GM23248 (cell line): ENCODE measurements at places on chromosomes 3 and 15.

GRCh38 chr3:11211531-11212298 is 57.4 kb downstream of the HRH1 start:
- peak; percentile 74 for DNase-seq

- DNase-seq: peak; percentile 88
Measured at GRCh38 chr3:41274944-41275668, 75.8 kb downstream of the CTNNB1 start.

GRCh38 chr3:55012091-55012490 is 84.2 kb upstream of the LRTM1 start:
- DNase-seq: no peak

DNA sequence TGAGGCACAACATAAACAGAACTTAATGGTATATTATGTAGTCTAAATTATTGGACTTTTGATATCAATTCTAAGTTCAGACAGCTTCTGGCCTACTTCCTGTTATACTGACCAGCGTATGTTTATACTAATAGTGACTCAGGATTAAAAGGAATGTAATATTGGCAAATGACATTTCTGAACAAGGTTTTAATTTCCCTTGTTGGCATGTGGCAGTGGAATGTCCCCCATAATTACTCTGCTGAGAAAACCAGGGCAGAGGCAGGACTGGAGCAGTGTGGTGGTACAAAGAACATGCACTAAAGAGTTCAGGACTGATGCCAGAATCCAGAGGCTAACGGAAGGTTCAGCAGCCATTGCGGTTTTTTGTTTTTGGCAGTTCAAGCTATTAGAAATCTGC is 184.0 kb downstream of the KCNAB1 start:
- DNase-seq: peak; percentile 72

GRCh38 chr3:10507331-10507730 is 1.9 kb upstream of the ATP2B2 start:
- DNase-seq: no peak

DNA sequence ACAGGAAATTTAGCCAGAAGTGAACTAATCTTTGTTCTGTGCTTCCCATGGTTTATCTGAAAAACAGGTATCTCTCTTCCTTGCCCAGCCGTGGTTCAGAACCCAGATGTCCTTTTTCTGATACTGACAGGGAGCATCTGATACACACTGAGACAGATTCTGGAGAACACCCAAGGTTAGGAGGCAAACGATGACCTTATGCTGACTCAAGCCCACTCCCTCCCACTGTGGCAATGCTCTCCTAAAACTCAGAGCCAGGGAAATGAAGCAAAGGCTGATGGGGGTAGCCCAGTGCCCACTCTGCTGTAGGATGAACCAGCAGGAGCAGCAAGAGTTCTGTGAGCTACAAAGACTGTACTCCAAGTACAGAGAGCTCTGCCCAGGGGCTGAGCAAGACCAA is 225.1 kb downstream of the NTRK3 start:
- DNase-seq: peak; percentile 20

- DNase-seq: no peak
Measured at GRCh38 chr15:44530653-44531052, 6.3 kb upstream of the EIF3J start.

DNA sequence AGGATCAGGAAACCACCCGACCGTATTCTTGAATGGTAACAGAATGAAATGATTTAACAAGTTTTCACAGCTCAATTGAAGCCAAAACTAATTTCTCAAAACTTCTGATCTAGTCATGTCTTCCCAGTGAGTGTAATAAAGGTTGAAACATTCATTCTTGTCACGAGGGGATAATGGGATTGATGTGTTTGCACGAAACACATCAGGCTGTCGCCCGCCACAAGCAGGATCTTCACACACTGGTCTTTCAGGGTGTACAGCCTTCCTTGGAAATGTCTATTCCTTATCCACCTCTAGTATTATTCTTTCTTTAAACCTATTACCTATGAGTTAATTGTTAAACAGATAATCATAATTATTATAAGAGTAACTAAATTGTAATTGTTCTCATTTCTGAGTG is 94.3 kb downstream of the KCNAB1 start:
- no peak for DNase-seq

DNA sequence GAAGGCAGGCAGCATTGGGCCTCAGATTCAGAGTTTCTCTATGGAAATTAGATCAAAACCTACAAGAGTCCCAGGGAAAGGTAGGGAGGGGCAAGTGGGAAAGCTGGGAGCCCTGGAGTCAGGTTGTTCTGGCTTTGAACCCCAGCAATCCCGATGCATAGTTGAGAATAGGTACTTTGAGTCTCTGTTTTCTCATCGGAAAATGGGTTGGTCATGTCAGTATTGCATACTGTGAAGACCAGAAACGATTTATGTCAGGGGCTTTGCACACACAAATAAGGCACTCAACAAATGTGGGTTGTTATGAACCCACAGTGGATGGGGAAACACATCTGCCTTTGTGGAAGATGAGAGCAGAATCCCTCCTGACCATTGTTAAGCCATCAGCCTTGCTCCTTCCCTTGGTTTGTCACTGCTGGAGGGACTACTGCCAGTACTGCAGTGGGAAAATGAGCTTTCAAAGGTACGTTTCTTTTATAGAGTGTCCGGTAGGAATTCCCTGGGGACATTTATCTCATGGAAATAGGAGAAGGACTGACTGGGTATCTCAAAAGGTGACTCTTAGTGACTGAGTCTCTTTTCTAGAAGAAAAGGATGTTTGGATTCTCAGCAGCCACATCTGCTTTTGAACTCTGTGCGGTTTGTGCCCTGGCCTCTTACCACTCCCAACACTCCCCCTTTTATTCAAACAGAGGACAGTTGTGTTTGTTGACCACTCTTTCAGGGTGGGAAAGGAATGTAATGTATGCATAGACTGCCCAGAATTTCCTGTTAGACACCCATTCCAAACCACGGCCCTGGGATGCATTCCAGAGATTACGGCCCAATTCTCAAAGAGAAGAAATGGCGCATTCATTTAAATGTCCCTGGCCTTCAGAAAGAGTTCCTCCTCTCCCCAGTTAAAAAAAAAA is 54.6 kb upstream of the VILL start:
- peak; percentile 89 for DNase-seq

DNA sequence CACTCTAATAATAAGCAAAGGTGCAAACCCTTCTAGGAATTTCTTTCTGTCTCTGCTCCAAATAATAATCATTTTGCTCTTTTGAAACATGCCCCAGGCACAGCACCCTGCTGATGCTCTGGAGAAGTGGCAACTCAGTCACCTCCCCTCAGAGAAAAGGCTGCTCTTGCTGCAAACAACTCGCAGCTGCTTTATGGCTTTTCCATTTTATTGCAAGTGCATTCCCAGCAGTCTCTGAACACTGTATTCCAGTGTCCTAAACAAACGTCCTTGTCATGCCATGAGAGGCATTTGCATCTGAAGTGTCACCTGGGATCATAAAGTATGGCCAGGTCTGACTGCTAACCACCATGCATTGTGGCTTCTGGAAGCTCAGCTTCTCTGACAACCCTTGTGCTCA is 358.1 kb upstream of the TRIM42 start:
- no peak for DNase-seq

DNA sequence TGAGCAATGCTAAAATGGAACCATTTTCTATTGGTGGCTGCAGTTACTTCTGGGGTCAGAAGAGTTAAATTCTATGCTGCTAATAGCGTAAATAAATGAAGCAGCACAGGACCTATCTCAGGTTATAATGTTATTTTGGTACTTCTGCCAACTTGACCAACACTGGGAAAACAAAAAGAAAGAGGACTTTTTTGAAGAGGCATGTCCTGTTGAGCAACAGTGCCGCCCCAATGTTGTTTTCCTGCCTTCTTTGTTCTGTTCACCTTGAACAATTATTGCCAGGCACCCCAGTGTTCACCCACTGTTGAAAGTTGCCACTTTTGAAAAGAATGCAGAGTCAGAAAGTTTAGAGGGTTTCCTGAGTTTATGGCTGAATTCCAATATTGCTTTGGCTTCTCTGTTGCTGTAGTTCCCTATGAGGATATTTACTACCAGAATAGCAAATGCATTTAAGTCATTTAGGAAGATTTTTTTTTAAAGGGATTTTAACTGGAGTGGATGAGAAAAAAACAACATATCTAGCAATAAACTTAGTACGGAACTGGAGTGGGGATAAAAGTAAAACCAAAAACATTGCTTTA is 679.0 kb upstream of the DPPA4 start:
- DNase-seq: no peak

GRCh38 chr15:61130950-61131942 is 97.9 kb downstream of the RORA start:
- peak; percentile 50 for DNase-seq

DNA sequence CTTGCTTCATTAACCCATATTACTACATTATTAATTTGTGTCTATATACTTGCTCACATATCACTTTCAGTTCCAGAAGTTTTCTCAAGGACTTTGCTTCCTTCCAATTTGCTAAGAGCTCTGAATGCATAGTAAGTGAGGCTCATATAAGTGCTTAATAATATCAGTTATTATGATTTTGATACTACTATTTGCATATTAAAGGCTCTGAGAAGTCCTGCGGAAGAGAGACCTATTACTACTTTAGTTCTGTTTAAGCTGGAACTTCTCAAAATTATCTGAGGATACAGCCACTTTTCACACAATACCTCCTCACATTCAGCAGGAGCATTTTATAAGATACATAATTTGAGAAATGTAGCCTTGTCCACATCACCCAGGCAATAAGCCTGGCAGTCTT is 81.6 kb downstream of the GJD2 start:
- no peak for DNase-seq

DNA sequence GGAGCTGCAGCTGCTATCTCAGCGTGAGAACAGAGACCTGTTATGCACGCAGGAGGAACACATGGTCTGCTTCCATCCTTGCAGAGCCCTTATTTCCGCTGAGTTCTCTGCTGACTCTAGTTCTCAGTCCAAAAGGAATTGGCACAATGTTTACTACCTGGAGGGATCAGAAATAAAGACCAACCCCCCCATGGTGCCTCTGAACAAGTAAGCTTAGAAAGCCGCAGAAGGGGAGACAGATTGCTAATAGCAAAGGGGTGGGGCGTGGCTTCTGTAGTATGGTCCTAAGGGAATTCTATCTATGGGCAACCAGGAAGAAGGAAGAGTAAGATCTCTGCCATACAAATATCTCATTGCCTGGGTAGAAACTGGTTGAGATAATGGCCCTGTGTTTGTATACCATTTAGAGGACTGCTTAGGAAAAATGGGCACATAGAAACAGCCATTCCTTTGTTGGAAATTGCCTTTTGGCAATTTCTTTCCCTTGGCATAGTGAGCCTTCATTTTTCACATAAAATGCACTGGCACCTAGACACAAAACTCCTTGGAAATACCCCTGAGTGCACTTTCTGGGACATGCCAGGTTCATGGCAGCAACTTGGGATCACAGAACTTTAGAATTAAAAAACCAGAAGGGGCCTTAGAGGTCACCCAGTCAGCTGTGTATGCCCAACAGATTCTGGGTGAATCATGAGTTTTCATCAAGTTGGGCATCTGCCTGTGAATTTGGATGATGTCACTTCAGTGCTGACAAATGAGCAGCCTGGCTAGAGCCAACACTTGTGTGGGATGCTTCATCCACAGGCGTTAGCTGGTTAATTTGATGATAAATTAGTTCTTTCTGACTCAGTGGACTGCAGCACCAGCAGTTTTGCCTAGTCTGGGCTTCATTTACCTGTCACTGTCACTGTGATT is 57.4 kb upstream of the STXBP5L start:
- DNase-seq: peak; percentile 81

DNA sequence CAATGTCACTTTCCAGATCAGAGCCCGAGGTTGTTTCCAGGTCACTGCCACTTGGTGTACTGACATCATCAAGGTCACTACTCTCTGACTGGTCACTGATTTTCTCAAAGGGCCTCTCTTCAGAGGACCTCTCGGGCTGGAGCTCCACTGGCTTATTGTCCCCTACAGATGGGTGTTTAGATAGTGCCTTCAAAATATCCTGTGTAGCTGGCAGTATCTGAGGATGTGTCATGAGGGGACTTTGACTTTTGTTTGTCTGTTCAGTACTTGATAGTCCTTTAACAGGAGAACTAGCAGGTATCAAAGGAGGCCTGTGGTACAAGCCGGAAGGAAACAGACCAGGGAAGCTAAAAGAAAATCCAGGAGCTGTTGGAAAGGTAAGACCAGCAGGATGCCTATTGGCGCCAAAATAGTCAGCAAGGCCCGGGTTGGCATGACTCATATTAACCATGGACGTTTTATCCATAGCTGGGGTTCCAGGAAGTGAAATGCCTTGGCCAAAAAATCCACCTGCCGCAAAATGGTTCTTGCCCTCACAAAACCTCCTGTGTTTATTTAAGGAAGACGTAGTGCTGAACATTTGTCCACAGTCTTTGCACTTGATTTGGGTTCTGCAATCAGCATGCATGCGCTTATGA is 547.3 kb downstream of the MECOM start:
- DNase-seq: no peak

- no peak for DNase-seq
Measured at GRCh38 chr3:83251490-83251889, 1490.0 kb upstream of the GBE1 start.

DNA sequence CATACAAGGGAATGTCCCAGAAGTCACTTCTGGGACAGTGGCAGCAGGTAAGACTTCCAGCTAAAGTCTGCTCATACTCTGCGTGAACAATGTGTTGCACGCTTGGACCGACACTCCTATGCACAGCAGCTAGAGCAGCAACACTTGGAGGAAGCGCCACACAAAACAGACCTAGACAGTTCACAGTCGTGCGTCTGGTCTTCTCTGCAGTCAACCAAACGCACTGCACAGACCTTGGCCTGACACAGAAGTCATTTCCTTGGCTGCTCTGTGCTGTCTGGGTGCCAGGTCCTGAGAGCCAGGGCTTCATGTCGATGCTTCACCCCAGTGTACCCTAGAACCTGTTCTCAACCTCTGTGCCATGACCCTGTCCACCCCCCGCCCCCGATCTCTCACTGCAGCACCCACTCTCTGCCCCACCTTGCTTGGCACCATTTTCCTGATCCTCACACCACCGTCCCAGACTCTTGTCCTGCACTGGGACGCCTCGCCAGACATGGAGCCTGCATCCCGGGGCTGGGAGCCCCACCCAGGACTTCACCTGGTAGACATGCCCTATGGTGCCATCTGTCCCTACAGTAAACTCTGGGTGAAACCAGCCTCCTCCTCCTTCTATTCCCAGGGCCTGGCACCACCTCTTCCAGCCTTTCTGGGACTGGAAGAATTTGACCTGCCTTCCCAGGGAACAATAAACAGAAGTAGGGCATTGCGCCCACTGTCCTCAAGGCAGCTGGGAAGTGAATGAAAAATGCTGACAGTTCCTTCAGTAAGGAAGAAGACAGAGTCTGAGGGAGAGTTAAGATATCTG is 3.1 kb downstream of the ATP10A start:
- DNase-seq: peak; percentile 54
